ENCODE measurements at places on chromosomes 7 and 10. TPM values are rescaled to one million over a fixed set of nuclear protein-coding genes. Genes with fewer than 3 reads are reported as not detected.

CALD1 gene
- 444 TPM for total RNA-seq

TDRD1 gene
- 1.4 TPM for total RNA-seq

NKX1-2 gene
- total RNA-seq: not detected

FAM241B gene
- 2.0 TPM for total RNA-seq

TMEM139 gene
- total RNA-seq: 10.8 TPM

SERPINE1 gene
- total RNA-seq: 17.5 TPM

SEC31B gene
- 8.3 TPM for total RNA-seq

HTRA1 gene
- total RNA-seq: 259 TPM

OPALIN gene
- total RNA-seq: not detected

CAV1 gene
- 99.4 TPM for total RNA-seq

FZD8 gene
- total RNA-seq: 14.9 TPM

CFAP43 gene
- total RNA-seq: 3.2 TPM

KIF20B gene
- total RNA-seq: 3.9 TPM

TRIL gene
- total RNA-seq: 2.0 TPM

TRIM50 gene
- 0.34 TPM for total RNA-seq

WDR86 gene
- total RNA-seq: 1.2 TPM

CFAP70 gene
- total RNA-seq: 1.8 TPM

UTF1 gene
- not detected for total RNA-seq

PRSS37 gene
- total RNA-seq: not detected

PRKRIP1 gene
- total RNA-seq: 28.8 TPM

LRRD1 gene
- total RNA-seq: 0.60 TPM

SORBS1 gene
- 52.3 TPM for total RNA-seq

POU6F2 gene
- total RNA-seq: 1.2 TPM

IMMP2L gene
- total RNA-seq: 29.9 TPM

GIMAP6 gene
- 6.2 TPM for total RNA-seq

CC2D2B gene
- total RNA-seq: 0.43 TPM

EPHB4 gene
- total RNA-seq: 89.8 TPM

TIAL1 gene
- total RNA-seq: 110 TPM

ELFN1 gene
- total RNA-seq: 0.25 TPM

C10orf105 gene
- 0.45 TPM for total RNA-seq

IL6 gene
- total RNA-seq: 5.6 TPM

FAM13C gene
- 11.9 TPM for total RNA-seq

PNLIP gene
- total RNA-seq: not detected

ADGRA1 gene
- total RNA-seq: 0.18 TPM

CRCP gene
- 29.1 TPM for total RNA-seq

BMPER gene
- 2.9 TPM for total RNA-seq

RASSF4 gene
- total RNA-seq: 11.3 TPM

TLL2 gene
- total RNA-seq: 0.12 TPM

CACNB2 gene
- total RNA-seq: 23.8 TPM

NEUROD6 gene
- not detected for total RNA-seq

MMD2 gene
- total RNA-seq: not detected

ADK gene
- total RNA-seq: 10.9 TPM

SFRP5 gene
- 3.0 TPM for total RNA-seq

STEAP1B gene
- 0.25 TPM for total RNA-seq

UNC5B gene
- 3.7 TPM for total RNA-seq

MDH2 gene
- 113 TPM for total RNA-seq

ODAD2 gene
- total RNA-seq: 2.8 TPM

INTS15 gene
- total RNA-seq: 30.2 TPM

RBP4 gene
- total RNA-seq: 3.9 TPM

RNLS gene
- 17.9 TPM for total RNA-seq

All from ovary (tissue), 10 donors.